NCI-H226 (cell line): ENCODE measurements at places on chromosomes 4 and X.

- no peak for DNase-seq
Observed at GRCh38 chr4:142361981-142362380, 484.1 kb downstream of the INPP4B start.

GRCh38 chr4:42761804-42762203 lies 104.9 kb upstream of the ATP8A1 start:
- DNase-seq: no peak

DNA sequence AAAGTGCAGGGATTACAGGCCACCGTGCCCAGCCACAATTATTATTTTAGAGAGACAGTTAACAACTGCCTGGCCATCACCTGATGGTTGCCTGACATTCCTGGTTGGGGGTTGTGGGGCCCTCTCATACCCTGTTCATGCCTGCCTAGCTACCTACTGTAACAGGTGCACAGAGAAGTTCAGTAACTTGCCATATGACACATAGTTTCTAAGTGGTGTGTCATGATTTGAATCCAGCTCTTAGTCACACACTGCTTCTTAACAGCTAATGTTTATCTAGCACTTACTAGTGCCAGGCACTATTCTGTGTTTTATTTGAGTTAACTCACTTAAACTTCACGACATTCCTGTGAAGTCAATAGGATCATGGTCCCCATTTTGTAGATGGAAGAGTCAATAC lies 122.7 kb upstream of the JADE1 start:
- DNase-seq: no peak

DNA sequence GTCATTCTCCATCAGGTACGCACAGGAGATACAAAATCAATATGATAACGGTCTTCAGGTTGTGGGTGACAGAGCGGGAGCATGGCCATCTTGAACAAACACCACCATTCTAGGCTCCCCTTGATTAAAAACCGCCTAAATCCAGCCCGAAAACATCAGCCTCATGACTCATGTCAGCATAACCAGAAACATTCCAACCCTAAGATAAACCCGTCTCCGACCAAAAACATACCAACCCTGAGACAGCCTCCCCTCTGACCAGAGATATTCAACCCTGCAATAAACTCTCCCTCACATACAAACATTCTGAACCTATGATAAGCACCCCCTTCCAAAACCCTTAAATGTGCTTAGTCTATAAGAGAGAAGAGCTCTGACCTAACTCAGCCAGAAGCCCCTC lies 157.9 kb downstream of the DHRSX start:
- peak; percentile 87 for DNase-seq

DNA sequence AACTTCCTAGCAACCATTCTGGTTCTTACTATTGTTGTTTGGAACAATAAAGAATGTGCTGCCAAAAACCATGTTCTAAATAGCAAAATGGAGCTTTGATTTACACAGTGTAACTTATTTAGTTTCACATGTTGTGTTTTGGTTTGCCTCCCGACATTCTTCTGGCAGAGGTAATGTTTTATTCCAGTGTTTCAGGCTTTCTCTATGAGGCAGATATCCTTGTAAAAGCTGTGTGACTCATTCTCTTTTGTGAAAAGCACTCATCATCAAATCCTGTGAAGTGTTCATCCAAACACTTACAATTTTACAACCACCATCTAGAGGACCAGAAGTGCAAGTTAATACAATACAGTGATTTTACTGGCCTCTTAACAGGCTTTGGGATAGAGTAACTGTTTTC lies 219.0 kb upstream of the GIMD1 start:
- peak; percentile 62 for DNase-seq

DNA sequence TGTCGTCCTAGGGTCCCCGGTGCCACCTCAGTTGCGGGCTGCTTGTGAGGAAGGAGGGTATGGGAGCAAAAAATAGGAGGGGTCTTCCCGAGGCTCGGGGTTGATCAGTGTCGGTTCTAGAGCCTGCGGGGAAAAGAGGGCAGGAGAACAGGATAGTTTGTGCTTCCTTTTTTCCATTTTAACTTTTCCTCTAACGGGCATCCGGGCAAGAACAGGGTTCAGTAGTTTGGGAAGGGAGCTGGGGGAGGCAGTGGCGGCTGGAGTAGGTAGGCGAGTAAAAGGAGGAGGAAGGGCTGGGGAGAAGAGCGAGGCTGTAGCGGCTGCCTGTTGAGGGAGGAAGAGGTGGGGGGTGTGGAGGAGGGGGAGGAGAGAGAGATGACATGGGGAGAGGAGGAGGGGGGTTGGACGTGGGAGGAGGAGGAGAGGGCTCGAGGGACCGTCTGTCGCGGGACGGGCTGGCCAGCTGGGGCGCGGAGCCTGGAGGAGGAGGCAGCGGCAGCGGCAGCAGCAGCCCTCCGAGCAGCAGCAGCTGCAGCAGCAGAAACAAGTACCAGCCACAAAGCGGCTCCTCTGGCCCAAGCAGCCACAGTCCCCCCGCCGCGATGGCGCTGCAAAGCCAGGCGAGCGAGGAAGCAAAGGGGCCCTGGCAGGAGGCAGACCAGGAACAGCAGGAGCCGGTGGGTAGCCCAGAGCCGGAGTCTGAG lies at the start of gene SLC16A2:
TSS of gene SLC16A2 (plus strand) at position 458 of the 704 bp plus-strand sequence. CDS start at position 603, 145 bp downstream.
- peak; percentile 29 for DNase-seq

DNA sequence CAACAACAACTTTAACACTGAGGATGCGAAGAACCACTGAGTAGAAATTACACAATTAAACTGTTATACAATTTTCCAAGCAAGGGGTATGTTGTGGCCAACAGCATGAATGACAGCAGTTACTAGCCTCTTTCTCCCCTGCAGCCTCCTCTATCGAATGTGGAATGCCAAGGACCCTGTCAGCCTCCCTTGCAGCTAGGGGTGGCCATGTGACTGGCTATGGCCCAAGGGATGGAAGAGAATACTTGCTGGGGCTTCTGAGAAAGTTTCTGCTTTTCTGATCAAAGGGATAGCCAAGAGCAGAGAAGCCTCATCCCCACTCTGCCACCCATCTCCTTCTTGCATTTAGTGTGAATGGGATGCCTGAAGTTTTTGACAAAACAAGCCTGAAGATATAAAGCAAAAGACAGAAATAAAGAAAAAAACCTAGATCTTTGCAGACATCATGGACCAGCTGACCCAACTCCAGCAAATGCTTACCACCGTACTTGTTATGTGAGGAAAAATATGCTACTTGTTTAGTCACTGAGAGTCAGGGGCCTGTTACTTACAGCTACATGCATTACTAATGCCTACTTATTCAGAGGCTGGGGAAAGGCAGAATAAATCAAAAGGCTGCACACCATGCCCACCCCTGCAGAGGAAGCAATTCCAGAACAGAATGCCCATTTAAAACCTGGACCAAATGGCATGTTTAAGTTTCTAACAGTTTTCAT lies 32.0 kb downstream of the DCTD start:
- DNase-seq: no peak

- DNase-seq: no peak
Observed at GRCh38 chr4:99817309-99817890, 773 bp downstream of the DAPP1 start.

DNA sequence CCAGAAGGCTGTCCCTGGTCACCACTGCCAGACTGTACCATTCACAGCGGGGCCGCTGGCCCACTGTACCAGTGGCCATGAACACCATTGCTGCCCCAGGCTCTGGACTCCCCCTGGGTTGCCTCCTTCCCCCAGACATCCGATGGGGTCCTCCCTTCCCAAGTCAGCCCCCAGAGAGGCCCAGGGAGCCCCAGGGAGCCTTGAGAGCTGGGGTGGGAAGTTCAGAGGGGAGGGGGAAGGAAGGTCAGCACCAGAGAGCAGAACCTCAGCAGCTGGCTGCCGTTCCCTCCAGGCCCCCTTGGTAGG lies 441 bp upstream of the ARHGAP4 start:
- DNase-seq: no peak

DNA sequence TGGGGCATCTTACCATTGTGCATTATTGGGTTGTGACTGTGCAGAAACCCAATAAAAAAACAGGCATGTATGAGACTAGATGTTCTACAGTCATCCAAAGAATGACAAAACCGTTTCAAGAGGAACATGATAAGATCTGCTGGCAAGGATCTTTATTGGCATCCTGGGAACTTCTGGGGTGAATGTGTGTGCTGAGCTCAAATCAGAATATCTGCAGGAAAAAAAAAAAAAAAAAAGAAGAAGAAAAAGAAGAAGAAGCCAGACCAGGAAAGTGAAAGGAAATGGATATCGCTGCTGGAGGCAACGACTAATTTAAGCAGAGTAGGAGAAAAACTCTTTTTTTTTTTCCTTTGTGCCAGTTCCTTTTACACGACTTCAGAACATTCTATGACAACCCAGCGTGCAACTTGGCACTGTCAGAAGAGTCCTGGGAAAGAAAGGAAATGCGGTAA lies 484.2 kb upstream of the BOD1L1 start:
- no peak for DNase-seq

- DNase-seq: no peak
Observed at GRCh38 chrX:66013194-66013816, 26.6 kb downstream of the VSIG4 start.

GRCh38 chr4:181958446-181958845 lies 284.8 kb upstream of the TENM3 start:
- no peak for DNase-seq

GRCh38 chr4:183912585-183912984 lies 7.5 kb downstream of the STOX2 start:
- no peak for DNase-seq

GRCh38 chr4:62460329-62460728 lies 1260.2 kb downstream of the ADGRL3 start:
- DNase-seq: peak; percentile 22

DNA sequence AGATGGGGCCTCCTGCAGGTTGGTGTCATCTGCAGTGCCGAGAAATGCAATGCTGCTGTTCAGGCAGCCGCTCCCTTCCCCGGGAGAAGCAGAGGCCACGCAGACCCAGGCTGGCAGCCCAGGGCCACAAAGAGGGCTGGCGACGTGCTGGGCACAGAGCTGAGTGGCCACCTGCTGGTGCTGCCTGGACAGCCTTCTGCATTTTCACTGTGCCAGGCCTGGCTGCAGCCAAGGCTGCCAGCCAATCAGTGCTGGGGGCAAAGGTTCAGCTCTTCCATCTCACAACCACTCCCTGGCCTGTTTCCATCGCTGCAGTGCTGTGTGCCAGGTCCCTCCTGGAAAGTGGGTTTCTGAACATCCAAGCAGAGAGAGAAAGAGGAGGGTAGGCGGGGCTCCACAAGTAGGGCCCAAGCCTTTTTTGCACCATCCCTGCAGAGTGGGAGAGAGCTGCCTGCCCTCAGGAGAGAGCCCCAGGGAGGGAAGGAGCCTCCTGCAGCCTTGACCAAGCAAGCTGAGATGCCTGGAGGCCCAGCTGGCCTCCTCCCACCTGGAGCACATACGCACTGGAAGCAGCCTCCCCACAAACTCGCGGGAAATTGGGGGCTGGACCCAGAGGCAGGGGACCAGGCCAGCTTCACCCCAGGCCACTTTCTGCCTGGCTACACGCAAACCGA lies 20.1 kb downstream of the ADRA2C start:
- no peak for DNase-seq

DNA sequence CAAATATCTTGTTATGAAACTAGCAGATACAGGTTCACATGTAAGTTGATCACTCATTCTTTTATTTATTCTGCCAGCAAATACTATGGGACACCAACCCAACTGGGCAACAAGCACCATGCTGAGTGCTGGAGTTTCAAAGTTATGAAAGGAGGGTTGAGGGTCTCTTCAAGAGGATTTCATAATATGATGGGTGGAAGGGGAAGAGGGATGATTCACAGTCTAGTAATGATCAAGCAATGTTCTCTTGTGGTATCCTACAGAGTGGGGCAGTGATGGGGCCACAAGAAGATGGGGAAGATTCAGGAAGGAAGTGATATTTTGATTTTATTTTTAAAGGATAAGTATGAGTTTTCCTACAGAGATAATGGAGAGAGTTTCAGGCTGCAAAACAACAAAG lies 46.2 kb upstream of the TXK start:
- no peak for DNase-seq

- DNase-seq: no peak
Observed at GRCh38 chrX:116111497-116111896, 59.0 kb upstream of the AGTR2 start.

DNA sequence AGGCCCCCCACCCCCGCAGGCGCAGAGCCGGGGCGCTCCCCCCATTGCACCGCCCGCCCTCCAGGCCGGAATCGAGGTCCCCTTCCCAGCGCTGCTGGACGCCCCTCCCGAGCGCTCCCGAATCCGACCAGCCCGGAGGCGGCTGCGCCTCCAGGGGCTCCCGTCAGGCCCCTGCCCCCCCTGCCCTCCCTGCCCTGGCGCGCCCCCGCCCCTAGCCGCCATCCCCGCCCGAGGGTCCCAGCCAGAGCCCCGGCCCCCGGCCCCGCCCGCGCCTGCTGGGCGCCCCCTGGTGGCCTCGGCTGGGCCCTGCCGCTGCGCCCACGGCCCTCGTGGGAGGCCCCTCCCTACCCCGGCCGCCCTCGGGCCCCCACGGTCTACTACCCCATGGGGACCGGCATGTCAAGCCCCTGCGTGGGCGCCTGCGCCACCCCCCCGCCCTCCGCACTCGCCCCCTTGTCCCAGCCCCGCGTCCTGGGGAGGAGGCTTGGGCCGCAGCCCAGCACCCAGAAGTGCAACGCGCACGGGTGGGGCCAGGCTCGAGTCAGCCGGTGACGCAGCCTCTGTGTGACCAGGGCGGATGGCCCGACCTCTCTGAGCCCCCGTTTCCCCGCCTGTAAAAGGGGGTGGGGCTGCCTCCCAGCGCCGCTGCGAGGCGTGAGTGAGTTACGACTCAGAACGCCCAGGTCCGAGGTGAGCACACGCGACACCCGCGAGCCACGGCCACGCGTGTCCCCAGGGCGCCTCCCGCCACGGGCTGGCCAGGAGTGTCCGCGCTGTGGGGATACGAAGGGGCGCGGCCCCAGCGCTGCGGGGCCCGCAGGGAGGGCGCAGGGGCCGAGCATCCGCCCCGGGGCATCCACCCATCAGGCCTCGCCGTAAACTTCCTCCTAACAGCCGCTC lies 104.9 kb downstream of the FAM53A start:
- peak; percentile 84 for DNase-seq

DNA sequence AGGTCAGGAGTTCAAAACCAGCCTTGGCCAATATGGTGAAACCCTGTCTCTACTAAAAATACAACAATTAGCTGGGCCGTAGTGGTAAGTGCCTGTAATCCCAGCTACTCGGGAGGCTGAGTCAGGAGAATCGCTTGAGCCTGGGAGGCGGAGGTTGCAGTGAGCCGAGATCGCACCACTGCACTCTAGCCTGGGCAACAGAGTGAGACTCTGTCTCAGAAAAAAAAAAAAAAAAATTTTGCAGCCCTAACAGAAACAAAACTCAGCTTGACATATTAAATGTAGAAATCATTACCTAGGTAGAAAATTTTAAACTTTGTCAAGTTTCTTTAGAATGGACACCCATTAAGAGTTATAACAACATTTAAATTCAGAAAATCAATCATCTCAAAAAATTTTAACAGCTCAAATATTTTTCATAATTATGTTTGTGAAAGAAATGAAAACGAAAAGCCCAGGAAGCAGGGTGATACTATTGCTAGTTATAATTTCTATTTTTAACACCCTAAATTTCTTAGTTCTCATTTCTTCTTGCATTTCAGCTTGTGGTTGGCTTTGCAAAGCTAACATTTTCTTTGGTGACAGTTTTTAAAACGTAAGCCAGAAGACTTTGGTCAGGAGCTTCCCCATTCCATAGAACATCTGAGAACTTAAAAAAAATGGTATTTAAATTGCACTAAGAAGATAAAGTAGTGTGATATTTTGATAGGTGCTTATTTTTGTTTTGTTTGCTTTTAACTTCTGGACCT lies 33.3 kb upstream of the RBBP7 start:
- DNase-seq: no peak
